ENCODE measurements at places on chromosomes 3 and 15.
A peak's percentile ranks its signal among the peaks of the same experiment; 100 is the strongest.

GRCh38 chr3:158819282-158819681 is 17.4 kb downstream of the MFSD1 start:
- DNase-seq, result no peak

DNA sequence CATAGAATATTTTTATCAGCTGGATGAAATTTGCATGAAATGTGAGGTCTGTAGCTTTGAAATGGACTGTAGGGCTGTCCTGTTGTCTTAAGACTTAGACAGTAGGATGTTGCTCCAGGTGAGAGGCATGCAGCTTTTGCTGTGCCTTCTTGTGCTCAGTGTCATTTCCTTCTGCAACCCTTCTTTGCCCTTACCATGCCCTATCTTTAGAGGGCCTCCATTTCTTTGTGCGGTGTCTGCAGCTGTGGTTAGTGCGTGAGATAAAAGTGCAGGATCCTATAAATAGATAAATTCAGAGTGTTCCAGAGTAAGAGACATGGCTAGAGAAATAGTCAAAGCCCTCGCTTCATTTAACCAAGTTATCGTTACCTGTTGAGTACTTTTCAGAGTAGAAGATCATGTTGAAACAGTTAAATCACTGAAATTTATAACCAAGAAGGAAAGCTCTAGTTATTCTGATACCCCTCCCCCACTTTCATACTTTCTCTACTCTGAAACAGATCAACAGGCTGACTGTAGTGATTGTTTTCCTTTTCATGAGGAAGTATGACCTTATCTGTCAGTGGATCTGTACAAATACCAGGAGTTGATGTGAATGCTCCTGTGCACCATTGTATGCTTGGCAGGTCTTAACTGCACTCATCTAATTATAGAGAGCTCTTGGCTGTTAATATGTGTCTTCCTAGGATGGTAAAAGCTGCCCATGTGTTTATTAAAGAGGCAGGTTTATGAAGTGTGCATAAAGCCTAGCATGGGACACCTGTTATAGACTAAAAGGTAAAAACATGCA is 18.2 kb downstream of the EIF3J start:
- no peak for DNase-seq

- DNase-seq, result no peak
Measured at GRCh38 chr3:95212117-95212516, 1149.3 kb downstream of the NSUN3 start.

DNA sequence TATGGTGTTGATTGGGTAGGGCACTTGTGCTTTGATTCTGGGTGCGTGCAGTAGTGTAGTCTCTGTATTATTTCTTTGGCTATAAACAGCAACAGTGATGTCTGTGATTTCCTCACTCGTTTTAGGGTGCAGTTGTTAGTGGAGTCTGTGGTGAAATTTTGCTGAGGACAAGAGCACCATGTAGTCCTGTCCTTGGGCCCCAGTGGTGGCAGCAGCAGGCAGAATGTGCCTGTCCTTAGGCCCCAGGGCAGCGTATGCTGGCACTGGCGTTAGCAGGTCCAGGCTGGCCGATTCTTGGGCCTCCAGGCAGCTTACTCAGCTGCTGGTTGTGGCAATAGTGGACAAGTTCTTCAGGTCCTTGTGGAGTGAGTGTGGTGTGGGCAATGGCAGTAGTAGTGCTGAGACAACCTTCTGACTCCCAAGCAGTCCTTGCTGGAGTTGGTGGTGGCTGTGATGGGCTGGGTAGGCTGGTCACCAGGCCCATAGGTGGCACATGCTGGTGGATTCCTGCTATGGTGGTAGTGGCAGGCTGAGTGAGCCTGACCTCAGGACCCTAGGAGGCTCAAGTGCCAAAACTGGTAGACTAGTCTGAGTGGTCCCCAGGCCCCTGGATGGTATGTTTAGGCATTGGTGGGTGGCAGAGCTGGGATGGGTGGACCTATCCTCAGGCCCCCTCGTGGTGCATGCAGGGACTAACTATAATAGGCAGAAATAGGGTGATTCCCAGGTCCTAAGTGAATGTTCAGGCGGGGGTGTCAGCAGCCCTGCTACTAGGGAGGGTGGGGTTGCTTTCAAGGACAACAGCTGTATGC is 56.3 kb downstream of the TNFAIP8L3 start:
- DNase-seq, result no peak

DNA sequence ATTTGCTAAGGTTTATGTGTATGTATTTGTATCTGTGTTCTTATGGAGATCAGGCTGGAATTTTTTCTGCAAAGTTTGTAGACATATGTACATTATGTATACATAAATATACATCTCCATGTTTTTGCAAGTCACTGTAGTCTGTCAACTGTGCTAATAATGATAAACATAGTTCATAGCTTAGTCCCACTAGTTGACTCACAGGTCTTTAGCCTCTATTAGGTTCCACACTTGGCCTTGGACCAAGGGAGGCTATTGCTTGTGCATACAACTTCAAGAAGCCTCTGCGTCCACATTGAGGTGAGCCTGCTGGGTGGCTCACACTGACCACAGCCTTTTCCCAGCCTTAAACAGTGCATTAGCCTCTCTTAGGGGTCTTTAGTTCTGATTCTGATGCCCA is 243.8 kb upstream of the PEX5L start:
- DNase-seq, result no peak

- peak; percentile 8 for DNase-seq
Measured at GRCh38 chr3:46660543-46661523, 32.6 kb downstream of the ALS2CL start.

GRCh38 chr3:108091498-108092250 is 843 bp upstream of the CD47 start:
- no peak for DNase-seq

GRCh38 chr3:18351069-18351628 is 74.0 kb downstream of the SATB1 start:
- peak; percentile 61 for DNase-seq

GRCh38 chr15:43239732-43240491 is 19.1 kb upstream of the EPB42 start:
- DNase-seq, result no peak

DNA sequence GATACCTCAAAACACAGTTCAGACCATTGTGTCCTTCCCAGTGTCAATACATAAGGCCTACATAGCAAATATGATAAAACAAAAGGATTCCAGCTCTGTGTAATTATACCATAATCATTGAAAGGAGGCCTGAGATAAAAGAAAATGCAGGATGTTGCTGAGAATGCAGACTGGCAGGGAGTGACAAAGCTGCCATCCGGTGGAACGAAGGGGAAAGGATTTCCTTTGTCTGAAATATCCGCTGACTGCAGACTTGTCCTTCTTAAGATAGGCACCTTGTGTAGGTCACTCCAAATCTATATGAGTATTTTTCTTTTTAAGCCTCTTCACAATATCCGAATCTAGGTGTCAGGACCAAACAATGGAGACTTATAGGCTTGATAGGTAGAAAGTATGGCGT is 108.0 kb downstream of the KCNH8 start:
- DNase-seq, result no peak

- DNase-seq, result peak; percentile 90
Measured at GRCh38 chr3:193207290-193208273, 33.4 kb upstream of the PLAAT1 start.

DNA sequence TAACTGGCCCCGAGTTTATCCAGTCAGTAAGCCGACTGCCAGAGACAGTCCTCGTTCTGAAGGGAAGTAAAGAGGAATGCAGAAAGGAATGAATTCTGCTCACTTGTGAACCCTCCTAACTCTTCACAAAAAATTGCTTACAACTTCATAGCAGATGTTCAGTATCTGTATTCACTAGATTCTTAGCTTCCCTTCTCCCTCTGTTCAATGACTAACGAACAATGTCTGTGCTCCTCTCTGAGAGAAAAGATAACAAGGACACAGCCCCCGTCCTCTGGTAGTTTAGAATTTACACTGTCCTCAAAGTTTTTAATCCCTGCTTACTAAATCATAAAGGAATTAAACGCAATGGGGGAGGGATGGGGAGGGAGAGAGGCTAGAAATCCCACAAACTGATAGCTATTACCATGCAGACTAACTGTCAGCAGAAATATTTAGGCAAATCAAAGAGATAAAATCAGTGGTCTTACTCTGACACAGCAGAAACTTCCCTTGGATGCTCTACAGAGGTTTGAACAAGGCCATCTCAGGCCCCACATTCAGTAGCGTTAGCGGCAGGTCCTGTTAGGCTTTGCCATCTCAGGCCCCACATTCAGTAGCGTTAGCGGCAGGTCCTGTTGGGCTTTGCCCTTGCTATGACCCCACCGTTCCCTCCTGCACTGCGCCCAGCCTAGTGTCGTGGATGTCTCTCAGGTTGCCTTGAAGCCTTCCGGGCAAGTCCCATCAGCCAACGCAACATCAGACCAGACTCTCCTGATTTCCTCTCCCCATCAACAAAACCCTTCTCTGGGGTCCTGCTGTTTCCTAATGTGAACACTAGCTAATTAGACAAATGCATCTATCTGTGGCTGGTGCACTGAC is 23.4 kb downstream of the NRROS start:
- no peak for DNase-seq

DNA sequence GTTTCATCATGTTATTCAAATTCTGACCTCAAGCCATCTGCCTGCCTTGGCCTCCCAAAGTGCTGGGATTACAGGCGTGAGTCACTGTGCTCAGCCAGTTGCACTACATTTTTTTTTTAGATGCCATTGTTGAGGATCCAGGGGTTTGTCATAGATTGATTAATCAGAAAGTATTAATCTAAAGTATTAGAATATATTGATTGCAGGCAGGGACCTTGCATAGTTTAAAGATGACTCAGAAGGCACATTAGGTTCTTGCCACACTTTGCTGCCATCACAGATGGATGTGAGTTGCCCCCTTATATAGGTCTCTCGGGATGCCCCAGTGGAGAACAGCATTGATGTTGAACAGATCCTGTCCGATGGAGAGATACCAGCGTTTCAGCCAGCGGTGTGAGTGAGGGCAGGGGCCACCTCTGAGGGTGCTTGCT is 41.1 kb downstream of the IGF1R start:
- DNase-seq, result no peak

GRCh38 chr3:37594873-37595783 is 266.6 kb upstream of the CTDSPL start:
- no peak for DNase-seq

DNA sequence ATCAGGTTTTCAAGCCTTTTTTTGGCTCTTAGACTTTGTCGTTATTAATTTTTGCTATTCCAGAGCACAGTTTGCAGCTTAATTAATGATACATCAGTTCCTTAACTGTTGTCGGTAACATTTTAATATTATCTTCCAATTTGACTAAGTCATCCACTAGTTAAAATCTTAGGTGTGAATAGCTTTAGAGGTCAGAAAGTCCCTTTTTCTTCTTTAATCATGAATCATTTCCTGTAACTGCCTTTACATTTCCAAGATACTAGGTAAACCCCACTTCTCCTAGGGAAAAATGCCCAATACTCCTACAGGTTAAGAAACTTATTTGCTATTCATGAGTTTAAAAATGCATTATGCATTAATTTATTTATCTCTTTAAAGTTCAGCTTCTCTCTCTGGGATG is 260.9 kb upstream of the CFAP20DC start:
- no peak for DNase-seq

- DNase-seq, result no peak
Measured at GRCh38 chr15:77691607-77692006, 58.9 kb upstream of the LINGO1 start.

DNA sequence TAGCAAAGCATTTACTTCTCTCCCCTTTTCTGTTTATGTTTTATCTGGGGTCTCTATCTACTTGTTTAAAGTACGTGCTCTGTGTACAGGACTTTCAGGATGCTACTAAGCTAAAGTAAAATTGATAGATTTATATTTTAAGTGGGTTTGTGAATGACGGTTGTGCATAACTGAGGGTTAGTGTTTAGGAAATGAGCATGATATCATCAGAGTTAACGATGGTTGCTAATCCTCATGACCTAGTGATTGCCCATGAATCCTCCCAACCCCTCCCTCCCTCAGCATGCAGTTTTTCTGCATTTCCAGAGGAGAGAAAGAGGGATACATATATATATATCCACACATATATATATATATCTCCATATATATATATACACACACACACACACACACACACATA is 957.2 kb downstream of the TUSC7 start:
- peak; percentile 49 for DNase-seq

GRCh38 chr3:135691240-135691639 is 274.3 kb upstream of the PPP2R3A start:
- DNase-seq, result no peak

DNA sequence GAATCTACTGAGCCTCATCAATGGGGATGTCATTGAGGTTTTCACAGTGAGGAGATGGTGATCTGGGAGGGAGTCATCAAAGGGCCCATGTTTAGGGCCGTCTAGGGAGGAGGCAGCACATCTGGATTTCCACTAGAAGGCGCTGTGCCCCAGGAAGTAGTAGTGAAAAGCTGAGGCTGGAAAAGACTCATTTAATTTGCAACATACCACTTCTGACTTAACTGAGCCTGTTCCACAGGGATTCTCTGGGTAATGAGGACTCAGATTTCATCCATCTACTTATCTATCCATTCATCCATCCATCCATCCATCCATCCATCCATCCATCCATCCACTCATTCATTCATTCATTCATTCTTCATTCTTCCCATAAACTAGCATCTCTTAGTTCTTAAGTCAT is 17.4 kb upstream of the SHF start:
- DNase-seq, result peak; percentile 56

- DNase-seq, result no peak
Measured at GRCh38 chr3:130755666-130756065, 9.0 kb upstream of the PIK3R4 start.

DNA sequence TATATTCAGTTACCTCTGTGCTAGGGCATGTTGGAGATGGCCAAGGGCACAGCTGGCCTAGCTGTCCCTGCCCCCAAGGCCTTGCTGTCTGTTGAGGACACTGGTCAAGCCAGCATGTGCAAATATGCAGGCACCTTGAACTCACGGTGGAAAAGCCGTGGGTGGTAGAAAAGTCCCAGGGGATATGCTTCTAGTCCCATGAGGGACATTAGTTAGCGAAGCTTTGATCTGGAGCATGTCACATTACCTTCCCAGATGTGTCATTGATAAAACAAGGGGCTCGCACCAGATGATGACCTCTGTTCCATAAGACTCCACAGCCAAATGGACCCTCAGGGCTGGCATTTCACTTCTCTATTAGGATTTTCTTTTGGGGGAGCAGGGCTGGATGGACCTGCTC is 14.2 kb upstream of the TMEM158 start:
- DNase-seq, result no peak

DNA sequence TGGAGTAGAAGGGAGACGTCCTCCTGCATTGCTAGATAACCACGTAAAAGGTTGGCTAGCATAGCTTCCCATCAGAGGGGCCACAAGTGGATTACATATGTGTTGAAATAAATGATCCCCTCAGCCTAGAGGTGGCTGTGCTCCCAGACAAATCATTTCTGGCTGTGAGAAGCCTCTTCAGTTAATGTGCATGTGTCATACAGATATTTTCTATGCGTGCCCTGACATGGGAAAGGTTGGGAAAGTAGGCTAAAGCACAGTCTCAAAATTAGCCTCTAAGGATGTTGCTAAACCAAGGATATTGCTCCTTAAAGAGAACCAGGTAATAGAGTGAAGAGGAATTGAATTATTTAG is 17.8 kb downstream of the USP3 start:
- DNase-seq, result no peak

DNA sequence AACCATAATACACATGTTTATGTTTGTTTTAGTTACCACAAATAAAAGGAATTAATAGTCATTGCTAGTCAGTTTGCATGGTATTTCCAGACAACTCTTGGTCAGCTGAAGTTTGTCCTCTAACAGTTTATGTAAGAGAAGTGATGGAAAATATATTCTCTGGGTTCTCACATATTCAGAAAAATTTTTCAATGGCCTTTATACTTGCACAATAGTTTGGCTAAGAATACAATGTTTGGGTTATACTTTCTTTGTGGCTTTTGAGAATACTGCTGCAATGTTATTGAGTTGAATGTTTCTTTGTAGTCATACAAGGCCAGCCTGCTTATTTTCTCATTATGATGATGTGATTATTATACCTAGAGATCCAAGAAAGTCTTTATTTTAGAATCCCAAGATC is 133.9 kb downstream of the RAP2B start:
- DNase-seq, result no peak

Data from NCI-H1092 treated with DMSO at 0.1 percent for 48 hours (cell line).